Chondrocyte (in vitro differentiated cells): ENCODE measurements at places on chromosomes 12 and 14.
A peak's percentile ranks its signal among the peaks of the same experiment; 100 is the strongest.

- DNase-seq, result no peak
Observed at GRCh38 chr12:38783304-38783703, 122.1 kb downstream of the CPNE8 start.

GRCh38 chr14:92651758-92652406 is 96.5 kb downstream of the LGMN start:
- DNase-seq, result no peak

DNA sequence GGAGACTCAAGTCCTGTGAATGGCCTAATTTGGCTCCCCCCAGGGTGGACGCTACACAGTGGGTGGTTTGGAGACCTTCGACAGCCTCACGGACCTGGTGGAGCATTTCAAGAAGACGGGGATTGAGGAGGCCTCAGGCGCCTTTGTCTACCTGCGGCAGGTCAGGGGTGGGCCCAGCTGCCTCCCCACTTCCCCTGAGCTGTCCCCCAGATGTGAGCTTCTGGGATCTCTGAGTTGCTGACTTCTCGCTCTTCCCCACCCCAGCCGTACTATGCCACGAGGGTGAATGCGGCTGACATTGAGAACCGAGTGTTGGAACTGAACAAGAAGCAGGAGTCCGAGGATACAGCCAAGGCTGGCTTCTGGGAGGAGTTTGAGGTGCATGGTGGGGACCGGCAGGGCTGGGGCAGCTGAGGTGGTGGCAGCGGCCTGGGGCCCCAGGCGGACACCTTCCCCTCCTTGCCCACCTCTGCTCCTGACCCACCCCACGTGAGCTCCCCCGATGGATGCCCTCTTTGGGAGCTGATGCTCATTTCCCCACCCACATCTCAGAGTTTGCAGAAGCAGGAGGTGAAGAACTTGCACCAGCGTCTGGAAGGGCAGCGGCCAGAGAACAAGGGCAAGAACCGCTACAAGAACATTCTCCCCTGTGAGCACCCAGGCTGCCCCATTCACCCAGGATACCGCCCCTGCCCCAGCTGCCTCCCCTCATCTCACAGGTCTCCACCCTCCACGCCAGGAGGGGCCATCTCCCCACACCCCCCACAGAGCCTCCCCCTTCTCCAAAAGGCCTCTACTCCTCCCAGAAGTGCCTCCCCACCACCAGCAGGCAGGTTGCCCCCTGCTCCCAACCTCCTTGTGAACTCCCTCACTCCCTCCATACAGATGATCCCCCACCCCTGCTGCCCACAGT is 4.2 kb downstream of the PTPN6 start:
- DNase-seq, result peak; percentile 66

GRCh38 chr14:54719406-54719805 is 152.5 kb downstream of the SAMD4A start:
- no peak for DNase-seq

DNA sequence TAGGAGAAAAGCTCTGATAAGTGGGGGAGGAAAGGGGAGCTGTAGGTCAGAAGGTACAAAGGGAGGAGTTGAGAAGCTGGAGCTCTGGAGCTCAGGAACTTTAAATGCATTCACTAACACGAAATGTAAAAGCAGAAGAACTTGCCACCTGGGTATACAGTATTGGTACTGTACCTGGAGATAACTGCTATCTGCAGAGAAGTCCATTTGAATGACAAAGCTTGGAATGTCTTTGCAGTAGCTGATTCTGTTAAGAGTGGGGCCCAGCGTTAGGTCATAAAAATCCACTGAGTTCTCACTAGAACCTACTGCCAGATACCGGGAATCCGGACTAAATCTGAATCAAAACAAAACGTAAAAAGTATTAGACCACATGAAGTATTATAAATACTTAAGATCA is 55.6 kb downstream of the ZC3H14 start:
- no peak for DNase-seq

DNA sequence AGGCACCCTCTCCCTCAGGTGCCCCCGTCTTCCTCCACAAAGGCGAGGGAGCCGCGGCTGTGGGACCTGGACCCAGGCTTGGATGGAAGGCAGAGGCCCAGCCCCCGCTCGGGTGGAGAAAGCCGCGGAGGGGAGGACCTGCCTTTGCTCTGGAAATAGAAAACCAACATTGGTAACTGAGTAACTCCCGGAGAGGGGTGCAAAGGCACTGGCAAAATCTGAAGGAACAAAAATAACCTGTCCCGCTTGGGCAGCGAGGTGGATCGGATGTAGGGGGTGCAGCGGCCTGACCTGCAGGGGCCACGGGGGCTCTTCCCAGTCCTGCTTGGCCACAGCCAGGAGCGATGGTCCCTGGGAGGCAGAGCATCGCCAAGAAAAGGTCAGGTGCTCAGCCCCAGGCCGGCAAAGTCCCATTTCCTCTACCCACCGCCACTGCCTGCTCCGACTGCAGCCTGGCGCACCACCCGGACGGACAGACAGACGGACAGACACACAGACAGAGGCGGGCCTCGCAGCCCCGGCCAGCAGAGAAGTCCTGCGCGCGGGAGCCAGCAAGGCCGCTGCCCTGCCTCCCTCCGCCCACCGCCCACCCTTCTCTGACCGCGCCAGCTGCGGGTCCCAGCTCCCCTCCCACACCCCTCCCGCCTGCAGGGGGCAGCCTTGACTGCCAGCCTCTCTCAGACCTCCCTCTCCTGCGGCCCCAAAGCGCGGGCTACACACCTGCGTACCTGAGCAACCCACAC is 21.4 kb upstream of the TMEM106C start:
- no peak for DNase-seq

DNA sequence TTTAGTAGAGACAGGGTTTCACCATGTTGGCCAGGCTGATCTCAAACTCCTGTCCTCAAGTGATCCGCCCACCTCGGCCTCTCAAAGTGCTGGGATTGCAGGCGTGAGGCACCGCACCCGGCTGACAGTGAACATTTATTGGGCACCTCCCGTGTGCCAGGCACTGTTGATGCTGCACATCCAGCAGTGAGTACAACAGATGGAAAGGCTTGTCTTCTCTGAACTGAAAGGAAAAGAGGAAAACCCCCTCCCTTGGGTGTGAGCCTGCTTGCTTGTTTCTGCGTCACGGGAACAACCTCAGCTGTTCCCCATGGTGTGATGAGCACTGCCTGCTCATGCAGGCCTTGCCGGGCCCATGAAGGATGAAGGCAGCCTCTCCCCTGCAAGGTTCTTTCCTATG is 39.5 kb downstream of the DGLUCY start:
- DNase-seq, result no peak

DNA sequence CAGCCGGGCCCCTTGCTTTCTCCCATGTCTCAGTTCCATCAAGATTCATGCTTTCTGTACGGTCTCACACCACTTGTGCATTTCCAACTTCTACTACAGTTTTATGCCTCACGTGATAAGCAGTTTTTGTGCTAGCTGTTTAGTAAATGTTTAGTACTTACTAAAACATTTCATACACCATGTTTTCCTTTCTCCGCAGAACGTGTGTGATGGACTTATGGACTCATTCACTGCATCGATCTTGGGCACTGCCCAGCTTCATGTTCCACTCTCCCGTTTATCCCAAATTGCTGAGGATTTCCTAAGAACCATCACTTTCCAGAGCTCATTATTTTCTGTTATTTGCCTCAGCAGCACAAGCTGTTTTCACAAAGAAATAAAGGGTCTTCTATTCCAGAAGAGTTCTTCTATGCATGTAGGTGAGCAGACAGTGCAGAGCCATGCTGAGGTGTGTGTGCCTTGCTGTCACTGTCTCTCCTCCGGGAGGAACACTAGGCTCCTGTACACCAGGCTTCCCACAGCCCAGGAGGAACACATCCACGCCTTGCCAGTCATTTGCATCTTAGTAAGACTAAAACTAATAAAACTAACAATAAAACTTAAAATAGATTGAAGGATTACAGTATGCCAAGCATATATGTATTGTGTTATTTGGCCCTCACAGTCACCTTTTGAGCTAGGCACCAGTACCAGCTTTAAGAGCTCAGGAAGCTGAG is 90.3 kb upstream of the EEA1 start:
- no peak for DNase-seq

- no peak for DNase-seq
Observed at GRCh38 chr12:1498199-1498740, 96.1 kb downstream of the FBXL14 start.

DNA sequence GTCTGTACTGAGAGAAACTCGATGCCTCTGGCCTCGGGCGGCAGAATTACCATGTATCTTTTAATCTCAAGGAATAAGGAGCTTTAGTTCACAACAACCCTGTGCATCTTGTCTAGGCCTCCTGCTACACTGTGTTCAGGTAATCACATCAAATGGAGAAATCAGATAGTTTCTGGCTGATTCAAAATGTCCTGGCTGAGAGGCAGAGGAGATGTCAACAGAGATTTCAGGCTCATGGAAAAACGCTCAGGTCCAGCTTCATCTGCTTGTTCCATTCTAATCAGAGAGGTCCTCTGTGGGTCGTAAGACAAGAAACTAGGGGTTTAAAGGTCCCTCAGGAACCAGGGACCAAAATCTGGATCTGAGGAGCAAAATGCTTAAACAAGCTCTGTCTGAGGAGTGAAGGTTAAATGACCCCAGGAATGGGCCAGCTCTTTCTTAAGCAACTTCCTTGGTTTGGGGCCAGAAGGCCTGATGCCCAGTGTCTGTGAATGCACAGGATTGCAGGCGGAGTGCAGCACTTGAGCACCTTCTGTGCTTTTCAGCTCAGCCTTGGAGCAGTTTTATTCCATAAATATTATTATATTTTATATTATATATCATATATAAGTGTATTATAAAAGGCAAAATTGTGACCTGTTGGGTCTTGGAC is 170.2 kb upstream of the PRICKLE1 start:
- no peak for DNase-seq

GRCh38 chr14:96362965-96363750 is at the start of the genes ATG2B and GSKIP:
TSS of gene ATG2B (minus strand) at chr14:96363341. CDS start at chr14:96362976, 365 bp downstream.
TSS of gene GSKIP (plus strand) at chr14:96363526. CDS start at chr14:96382248, 18,722 bp downstream.
- peak; percentile 97 for DNase-seq

- no peak for DNase-seq
Observed at GRCh38 chr14:90587252-90587910, 190.6 kb downstream of the CALM1 start.

DNA sequence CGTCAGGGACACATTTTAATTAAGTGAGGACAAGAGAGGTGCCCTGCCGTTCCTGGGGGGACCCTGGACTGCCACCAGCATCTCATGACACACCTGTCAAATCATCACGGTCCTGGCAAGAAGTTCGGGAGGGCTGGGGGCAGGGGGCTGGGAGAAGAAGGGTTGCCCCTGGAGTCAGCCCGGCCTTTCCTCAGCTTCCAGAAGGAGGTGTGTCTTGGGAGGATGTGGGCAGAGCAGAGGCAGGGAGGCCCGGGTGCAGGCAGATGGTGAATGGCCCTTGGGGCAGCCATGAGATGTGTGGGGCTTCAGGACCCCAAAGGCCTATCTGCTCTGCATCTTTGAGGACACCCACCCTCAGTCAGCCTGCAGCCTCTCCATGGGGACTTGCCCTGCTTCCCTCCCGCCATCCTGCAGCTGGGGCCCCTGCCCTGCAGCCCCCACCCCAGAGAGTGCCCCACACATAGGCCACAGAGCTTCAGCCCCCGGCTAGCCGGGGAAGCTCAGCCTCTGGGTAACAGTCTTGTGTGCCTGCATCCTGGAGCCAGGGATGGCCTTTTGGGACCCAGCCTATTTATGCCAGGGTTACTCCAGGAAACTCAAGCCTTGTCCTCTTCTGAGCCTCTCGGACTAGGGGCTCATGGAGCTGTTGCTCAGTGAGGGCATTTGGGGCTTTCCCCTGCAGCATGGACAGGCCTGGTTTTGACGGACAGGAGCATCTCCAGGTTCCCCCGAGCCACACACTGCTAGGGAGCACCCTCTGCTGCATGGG is 178.5 kb downstream of the KIF26A start:
- DNase-seq, result peak; percentile 75

DNA sequence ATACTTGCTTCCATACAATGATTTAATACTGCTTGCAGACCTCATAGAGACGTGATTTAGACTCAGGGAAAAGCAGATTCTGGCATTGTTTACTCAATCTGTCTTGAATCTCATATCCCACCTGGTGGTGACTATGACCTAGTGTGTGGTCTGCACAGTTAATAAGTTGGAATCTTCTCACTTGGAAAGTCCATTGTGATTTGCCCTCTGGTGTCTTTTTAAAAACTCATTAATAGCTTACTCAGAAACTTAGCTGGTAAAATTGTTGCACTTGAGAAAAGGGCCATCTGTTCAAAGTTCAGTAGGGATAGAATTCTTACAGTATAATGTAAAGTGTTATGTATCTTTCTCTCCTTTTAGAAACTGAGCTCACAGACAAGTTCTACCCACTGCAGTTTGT is 106.0 kb downstream of the PELI2 start:
- no peak for DNase-seq

DNA sequence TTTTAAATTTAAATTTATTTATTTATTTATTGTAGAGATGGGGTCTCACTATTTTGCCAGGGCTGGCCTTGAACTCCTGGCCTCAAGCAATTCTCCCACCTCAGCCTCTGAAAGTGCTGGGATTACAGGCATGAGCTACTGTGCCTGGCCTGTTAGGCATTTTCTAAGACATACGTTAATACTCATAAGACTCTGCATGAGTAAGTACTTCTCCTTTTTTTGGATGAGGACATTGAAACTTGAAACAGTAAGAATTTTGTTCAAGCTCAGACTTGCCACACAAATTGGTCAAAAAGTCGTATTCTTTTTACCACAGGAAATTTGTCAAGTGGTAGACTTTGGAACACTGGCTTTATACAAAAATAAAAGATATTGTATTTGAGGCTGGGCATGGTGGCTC is 187.4 kb upstream of the RASSF8 start:
- DNase-seq, result no peak

DNA sequence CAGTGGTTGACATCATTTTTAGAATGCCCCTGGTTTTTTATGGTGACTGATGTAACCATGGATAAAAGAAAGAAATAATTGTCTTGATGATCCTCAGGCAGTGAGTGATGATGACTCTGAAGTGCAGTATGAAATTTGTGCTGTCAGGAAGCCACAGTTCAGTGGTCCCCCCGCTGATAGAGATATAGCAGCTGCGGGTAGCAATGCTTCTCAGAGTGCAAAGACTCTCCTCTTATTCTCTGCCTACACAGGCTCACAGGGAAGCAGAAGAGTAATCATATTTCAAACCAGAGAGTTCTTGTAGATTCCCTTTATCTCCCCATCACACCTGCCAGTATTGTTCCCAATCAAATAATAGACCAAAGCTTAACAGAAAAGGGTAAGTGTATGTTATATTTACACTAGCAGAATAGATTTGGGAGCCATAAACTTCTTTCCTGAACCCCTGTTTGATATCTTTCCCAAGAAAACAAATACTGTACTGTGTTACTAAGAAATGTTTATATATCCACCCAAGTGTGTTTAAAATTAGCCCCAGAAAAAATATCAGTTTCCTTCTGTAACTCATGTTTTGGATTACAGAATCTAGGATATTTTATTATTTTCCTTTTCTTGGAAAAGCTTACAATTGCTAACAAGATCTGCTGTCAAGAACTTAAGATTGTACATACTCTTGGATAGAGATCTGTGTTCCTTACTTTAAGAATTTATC is 1817.4 kb upstream of the FLRT2 start:
- DNase-seq, result no peak

DNA sequence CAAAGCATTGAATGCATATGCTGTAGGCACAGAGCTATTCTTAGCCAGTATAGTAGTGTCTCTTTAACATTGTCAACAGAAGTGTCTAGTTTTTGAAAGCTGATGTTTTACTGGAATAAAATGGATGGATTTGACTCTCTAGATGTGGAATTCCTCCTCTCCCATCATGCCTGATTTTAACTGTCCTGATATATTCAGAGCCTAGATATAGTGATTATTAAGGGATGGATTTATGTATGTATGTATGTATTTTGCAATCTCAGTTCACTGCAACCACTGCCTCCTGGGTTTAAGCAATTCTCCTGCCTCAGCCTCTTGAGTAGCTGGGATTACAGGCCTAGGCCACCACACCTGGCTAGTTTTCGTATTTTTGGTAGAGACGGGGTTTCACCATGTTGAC is 144.8 kb upstream of the NAV3 start:
- DNase-seq, result no peak
